Stimulated activated CD4-positive, alpha-beta T cell treated with anti-CD3 and anti-CD28 coated beads, Interleukin-4, amount 100 ng/mL, for 24 hours (primary cell): ENCODE measurements at places on chromosomes 3 and 15.

GRCh38 chr15:83947156-83947555 is 288.4 kb upstream of the GOLGA6L4 start:
- DNase-seq, result no peak

GRCh38 chr3:65883613-65884012 is 155.1 kb downstream of the MAGI1 start:
- DNase-seq, result no peak

- no peak for DNase-seq
Observed at GRCh38 chr3:186694288-186695032, 22.7 kb upstream of the KNG1 start.

DNA sequence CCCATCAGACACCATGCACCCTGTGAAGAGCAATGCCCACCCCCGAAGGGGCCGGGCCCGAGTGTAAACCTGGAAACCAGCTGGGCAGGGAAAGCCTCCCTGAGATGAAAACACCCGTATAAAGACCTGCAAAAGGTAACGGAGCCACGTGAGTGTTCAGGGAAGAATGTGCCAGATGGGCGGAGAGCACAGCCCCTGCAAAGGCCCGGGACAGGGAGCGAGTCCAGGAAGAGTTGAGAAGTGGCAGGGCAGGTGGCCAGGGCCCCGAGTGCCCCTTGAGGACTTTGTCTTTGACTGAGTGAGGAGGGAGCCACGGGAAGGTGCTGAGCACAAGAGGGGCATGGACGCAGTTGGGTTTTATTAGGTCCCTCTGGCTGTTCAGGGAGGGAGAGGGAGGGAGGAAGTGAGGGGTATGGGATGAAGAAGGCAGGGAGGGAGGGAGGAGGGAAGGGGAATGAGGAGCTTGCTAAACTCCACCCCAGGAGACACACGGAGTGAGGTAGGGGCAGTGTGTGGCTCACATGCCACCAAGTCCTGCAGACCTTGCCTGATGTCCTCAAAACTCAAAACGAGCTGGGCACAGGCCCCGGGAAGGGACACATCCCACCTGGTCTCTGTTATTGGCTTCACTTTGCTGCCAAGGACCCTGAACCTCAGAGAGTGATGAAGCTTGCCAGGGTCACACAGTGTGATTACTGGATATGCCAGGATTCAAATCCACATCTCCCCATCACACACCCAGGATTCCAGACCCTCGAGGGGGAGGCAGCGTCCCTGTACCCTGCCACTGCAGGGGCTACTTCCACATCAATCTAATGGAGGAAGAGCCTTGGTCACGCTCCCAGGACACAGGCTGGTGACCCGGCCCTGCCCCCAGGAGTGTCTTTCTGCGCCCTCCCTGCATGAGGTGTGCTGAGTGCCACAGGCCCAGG is 49.1 kb upstream of the IQSEC1 start:
- DNase-seq, result no peak

- DNase-seq, result no peak
Observed at GRCh38 chr3:188817103-188817934, 354.5 kb upstream of the TPRG1 start.

DNA sequence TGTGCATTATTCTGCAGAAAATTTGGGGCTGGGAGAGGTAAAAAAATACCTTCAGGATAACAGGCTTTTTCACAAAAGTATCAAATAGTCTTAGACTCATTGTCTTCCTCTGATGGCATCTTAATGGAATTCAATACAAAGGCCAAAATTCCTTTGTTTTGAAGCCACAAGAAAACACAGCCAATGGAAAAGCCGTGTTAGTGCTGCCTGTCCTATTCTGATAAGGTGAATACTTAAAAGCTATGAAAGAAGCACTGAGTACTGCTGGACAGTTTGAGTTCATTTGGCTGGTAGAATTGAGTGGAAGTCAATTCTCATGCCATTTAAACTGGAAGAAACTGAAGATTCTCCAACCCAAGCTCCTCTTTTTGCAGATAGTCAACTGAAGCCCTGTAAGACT is 395.3 kb upstream of the TPRG1 start:
- no peak for DNase-seq

GRCh38 chr15:84685304-84685703 is 27.3 kb upstream of the NMB start:
- DNase-seq, result no peak

- DNase-seq, result no peak
Observed at GRCh38 chr15:29312387-29312786, 42.8 kb upstream of the NSMCE3 start.

- DNase-seq, result no peak
Observed at GRCh38 chr3:140529096-140529495, 148.8 kb upstream of the TRIM42 start.

DNA sequence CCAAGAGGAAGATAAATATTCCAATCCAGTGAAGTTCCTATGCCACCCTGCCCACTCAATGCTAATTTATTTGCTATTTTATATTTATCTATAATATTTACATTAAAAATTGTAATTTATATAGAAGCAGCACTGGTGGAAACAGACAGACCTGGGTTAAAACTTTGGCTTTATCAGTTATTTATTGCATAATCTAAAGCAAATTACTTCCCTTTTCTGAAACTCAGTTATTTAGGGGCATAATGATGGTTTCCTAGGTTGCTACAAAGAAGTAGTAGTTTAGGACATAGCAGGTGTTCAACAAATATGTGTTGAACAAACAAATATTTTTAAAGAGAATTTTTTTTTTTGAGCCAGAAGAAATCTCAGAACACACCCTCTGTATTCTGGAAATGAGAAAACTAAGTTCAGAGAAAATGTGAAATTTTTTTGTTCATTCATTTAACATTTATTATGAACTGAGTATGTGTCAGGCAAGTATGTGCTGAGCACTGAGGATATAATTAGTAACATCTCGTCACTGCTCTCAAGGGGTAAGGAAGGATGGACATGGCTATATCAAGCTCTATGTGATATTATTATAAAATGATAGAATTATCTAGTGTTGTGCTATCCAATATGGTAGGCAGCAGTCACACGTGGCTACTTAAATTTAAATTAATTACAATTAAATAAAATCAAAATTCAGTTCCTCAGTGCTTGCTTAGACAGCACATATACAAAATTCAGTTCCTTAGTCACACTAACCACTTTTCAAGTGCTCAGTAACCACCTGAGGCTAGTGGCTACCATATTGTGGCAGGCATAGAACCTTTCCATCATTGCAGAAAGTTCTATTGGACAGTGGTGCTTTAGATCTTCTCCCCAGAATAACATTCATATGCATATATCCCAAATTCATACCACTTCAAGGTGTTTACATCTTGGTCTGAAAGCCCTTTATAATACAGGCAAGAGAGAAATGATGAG is 7.0 kb upstream of the UBE2Q2 start:
- no peak for DNase-seq

DNA sequence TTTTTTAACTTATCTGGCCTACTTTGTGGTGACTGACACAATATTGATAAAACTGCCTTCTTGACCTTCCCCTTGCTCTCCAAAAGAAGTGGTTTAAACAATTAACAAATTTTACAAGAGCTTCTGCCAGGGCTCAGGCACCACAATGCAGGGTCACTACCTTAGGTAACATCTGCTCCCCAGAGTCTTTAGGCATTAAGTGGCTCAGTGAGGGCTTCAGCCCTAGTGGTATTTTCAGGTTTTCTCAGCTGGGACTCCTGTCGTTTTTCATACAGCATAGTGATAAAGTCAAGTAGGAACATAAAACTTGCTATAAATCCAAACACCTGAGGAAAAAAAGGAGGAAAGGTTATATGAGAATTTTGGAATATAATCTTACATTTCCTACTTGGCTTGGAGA is 18.9 kb downstream of the CMTM6 start:
- DNase-seq, result no peak

- no peak for DNase-seq
Observed at GRCh38 chr3:127747066-127747465, 74.3 kb downstream of the ABTB1 start.

DNA sequence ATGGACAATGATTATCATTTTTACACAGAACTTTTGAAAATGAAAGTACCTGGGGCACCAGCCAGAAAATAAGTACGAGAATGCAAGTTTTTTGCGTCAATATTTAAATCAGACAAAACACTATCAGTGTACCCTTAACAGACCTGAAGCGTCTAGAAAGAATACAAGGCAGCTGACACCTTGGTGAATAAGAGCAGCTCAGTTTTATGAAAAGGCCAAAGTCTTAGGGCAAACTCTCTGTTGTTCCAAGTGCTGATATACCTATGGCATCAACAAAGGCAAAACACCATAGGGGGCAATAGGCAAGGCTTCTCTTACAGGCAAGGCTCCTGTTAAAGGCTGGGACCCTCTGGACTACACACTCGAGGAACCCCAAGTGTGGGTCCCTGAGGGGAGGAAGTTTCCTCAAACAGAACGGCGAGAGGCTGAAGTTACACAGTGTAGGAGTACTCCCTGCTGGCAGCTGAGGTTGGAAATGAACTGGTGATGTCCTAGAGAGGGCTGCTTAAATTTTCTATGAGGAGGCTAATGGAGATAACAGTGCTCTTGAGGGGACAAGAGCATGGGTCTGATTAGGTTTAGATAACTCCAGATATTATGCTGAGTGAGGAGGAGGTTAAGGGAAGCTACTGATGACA is 291.0 kb downstream of the TIGIT start:
- no peak for DNase-seq

- no peak for DNase-seq
Observed at GRCh38 chr3:111924283-111924682, 54.5 kb upstream of the ABHD10 start.

DNA sequence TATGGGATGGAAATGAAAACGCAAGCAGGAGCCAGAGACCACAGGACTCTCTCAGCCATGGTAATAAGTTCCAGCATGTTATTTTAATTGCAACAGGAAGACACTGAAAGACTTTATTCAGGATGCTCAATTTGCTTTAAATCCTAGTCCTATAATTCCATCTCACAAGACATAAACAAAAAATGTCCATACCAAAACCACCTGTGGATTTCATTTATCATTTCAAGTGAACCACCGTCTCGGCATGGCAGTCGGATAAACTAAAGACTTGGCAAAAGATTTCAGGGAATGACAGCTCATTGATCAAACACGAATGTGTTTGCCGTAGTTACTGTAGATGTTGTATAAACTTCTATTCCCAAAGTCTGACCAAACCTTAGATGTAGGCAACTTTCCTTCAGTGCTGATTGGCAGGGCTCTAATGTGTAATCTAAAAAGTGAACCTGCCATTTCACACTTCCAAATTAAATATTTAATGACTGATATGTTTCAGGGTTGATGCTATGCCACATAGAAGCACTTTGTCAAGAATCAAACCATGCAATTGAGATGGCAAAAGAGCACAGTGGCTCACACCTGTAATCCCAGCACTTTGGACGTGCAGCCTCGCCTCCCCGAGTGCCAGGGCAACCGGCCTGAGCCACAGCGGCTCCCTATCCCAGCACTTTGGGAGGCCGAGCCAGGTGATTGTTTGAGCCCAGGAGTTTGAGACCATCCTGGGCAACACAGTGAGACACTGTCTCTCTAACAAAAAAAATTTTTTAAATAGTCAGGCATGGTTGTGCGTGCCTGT is 331.7 kb downstream of the MAGI1 start:
- DNase-seq, result no peak

DNA sequence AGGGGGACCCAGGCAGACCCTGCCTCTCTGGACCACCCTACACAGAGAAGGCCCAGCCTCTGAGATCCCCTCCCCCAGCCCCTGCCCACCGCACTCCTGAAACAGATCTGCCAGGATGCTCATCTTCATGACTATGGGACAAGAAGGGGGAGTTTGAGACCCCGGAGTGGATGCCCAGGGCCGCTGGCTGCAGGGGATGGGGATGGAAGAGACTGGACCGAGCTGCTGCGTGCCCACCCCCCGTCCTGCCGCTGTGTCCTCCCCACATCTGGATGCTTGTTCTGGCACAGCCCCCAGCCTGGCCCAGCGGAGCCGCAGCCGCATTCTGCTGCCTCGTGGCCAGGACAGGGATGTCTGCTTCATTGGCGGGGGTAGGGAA is 30.3 kb upstream of the SEMA3F start:
- DNase-seq, result no peak

GRCh38 chr3:37858742-37859141 is 2.9 kb upstream of the CTDSPL start:
- DNase-seq, result no peak

DNA sequence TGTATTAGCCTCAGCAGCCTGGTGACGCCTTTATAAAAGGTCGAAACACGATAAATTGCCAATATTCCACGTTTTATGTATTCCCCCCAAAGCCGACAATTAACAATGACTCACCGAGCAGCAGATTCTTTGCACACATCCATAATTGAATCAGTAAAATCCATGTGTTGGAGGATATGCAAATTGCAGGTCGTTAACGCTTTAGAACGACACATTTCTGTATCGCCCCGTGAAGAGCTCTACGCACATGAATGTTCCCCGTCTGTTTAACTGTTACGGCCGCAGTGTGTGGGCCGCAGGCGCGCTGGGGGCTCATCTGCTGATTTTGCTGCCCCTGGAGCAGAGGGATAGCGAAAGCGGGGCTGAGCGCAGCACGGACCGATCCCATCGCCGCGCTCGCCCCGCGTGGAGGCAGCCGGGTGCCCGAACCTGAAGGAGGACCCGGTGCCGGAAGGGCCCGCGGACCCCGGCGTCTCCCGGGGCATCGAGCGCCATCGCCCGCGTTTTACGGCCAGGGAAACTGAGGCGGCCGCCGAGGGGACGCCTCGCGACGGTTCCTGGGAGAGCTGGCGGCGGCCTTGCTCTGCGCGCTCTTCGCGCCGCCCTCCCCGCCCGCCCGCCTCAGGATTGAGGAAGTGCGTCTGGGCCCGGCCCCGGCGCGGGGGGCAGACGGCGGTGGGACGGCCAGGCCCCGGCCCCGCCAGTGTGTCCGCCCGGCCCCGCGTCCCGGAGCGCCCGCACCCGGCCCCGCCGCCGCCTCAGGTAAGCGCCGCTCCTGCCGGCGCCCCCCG is at the start of gene LRRK1:
Gene LRRK1 (plus strand): TSS at position 668 of the 791 bp plus-strand sequence. CDS start 5,276 bp downstream, outside the sequence.
- DNase-seq, result no peak

- DNase-seq, result peak; percentile 11
Observed at GRCh38 chr3:156535162-156535627, 19.7 kb downstream of the SSR3 start.

GRCh38 chr3:195893044-195893395 is 15.3 kb downstream of the TNK2 start:
- DNase-seq, result no peak

DNA sequence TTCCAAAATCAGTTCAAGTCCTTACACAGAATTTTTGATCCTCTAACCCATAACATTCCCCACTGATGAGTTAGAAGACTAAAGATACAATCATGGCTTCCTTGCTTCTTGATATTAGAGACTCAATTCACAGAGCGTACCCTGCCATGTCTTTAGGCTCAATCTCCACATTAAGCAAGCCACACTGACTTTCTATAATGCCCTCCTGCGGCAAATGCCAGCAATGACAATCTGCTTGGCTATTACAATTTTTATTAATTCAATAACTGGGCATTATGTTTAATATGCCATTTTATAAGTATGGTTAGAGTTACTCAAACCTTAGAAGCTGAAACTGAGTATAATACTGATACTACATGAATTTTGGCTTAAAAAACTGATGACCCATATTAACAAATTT is 479.7 kb upstream of the NR2F2 start:
- DNase-seq, result no peak

DNA sequence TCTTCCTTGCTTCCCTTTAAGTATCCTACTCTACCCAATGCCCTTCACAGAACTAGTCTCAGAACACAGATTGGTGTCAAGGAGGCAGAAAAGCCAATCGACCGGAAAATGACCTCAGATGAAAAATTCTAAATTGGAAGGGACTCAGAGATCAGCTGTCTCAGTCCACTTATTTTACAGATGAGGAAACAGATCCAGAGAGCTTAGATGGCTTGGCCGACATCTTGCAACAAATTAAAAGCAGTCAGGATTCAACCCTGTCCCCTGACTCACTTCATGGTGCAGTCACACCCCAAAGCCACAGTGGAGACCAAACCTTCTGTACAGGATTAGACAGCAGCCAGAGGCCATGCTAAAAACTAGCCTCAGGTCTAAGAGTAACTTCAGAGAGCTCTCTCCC is 169.3 kb upstream of the BHLHE40 start:
- no peak for DNase-seq
